Iris pigment epithelial cell (primary cell): ENCODE measurements at places on chromosomes 11 and 22.

DNA sequence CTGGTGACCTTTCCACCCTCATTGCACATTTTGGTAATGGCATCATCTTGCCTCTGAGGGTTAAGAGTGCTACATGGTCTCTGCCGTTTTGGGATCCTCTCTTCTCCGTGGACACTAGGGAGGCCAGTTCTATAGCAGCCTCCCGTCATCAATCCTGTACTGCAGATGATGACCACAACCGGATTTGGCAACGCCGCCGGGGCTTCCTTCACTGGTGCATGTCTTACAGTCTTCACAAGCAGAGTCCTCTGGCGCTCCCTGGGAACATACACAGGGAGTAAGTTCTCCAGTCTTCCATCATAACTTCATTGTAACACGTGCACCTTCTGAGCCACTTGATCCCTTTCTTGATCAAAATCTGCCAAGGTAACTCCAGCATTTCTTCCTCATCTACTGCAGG lies 69.0 kb upstream of the SLC22A12 start:
- no peak for DNase-seq

DNA sequence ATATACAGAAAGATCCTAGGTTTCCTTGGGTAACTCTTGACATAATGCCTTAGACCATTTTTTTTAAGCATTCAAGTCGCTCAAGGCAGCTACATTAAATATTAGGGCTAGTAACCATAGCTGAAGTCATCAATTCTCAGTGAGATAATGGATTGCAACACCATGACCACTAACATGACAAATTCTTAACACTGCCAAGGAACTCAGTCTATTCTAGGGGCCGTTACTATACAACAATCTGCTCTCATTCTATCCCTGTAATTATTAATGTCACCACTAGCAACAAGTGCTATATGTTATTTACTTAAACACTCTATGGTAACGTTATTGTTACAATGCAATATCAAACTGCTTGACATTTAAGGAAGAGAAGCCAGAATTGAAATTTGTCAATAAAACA lies 3.2 kb upstream of the STK33 start:
- DNase-seq: peak; percentile 79

DNA sequence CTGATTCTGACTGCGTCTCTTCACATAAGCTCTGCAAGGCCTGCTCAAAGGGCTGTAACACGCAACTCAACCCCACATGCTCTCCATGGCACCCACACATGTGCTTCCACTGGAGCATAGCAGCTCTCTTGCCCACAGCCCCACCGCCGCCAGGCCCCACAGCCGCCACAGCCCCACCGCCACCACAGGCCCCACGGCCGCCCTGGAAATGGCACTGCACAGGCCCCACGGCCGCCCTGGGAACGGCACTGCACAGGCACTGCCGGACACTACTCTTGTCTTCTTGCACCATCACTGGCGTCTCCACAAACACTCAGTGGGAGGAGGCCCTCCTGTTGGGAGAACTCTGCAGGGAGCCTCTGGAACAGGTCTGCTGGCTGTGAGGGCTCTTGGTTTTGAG lies 8.6 kb downstream of the MOB2 start:
- DNase-seq: no peak

GRCh38 chr11:77102246-77103210 lies at the start of gene OMP:
Gene OMP (plus strand): TSS chr11:77102840. CDS start chr11:77102840, 0 bp downstream.
- no peak for DNase-seq

GRCh38 chr11:22416462-22416861 lies 78.3 kb downstream of the SLC17A6 start:
- peak; percentile 45 for DNase-seq
